ENCODE measurements at places on chromosomes 3 and 15.

GRCh38 chr15:56038015-56038414 lies 44.6 kb upstream of the NEDD4 start:
- no peak for DNase-seq

GRCh38 chr15:73283366-73283962 lies 85.3 kb downstream of the HCN4 start:
- DNase-seq = no peak

DNA sequence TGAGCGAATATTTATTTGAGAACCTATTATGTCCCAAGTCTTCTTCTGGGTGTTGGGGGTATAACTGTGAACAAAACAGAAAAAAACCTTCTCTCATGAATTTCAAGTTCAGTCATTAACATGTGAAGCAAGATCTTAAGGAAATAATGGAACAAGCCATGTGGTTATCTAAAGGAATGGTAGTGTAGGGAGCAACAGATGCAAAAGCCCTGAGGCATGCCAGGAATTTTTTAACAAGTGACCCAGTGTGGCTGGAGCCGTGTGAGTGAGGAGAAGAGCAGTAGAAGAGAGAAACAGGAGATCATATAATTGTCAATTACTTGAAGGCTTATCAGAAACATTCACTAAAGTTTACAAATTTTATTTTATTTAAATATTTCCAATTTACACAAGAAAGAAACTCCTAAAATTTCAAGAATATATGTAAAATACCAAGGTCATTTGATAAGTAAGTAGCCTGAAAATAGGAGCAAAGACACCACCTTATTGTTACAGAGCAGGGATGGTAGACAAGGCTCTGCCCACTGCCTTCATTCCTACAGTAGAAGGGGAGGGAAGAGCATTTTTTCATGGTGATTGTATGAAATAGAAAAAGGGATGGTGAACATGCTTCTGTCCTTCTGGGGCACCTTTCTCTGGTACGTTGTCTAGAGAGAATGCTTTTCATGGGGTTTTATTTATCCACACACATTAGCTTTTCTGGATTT lies 345.1 kb downstream of the PLOD2 start:
- no peak for DNase-seq

GRCh38 chr15:43948691-43949325 lies 122.0 kb downstream of the WDR76 start:
- DNase-seq = no peak

DNA sequence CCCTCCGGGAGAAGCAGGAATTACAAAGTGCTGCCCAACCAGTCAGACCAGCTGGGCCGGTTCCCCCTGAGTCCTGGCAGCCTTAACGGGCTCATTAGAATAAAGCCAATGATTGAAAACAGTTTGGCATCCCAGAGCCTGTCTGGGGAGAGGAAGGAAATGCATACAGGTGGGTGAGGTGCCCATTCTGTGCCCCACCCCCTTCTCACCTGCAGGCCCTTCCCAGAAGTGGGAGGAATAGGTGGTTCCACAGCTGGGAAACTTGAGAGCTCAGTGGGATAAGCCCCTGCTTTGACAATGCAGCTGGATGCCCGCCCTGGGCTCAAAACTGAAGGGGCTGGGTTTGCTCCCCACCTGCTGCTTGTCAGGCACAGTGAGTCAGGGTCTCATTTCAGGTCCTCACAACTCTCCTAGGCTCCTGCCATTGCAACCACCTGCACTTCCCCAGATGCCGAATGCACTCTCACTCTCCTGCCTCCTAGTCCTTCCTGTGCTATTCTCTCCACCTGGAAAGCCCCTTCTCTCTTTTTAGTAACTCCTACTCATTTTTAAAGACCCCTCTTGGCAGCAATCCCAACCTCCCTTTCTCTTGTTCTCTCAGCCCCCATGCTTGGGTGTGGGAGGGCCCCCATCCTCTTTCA lies 5.5 kb upstream of the BUB1B start:
- no peak for DNase-seq

DNA sequence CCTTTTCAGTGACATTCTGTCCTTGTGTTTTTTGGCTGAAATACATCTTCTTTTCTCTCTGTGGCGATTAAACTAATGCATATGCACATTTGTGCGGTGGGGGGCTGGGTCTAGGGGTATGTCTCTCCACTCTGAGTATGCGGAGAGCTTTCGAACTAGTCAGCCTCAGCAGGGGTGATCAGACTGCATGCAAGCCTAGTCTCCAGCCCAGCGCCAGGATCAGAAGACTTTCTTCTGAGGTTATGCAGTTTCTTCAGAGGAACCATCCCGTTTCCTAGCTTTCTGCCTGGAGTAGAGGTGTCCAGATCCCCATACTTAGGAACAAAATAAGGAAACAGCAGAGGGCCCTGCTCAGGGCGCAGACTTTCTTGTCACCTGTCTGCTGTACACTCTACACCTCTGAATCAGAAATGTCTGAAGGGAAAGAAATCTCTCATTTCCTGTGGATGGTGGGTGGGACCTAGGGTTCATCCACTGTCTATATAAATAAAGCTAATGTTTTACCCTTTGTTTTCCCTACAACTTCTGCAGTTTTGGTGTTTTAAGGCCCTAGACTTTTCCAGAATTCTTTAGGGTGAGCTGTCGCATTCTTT lies 230.4 kb downstream of the ABHD5 start:
- DNase-seq = no peak

GRCh38 chr3:111359261-111360030 lies 182.6 kb upstream of the CD96 start:
- DNase-seq = no peak

DNA sequence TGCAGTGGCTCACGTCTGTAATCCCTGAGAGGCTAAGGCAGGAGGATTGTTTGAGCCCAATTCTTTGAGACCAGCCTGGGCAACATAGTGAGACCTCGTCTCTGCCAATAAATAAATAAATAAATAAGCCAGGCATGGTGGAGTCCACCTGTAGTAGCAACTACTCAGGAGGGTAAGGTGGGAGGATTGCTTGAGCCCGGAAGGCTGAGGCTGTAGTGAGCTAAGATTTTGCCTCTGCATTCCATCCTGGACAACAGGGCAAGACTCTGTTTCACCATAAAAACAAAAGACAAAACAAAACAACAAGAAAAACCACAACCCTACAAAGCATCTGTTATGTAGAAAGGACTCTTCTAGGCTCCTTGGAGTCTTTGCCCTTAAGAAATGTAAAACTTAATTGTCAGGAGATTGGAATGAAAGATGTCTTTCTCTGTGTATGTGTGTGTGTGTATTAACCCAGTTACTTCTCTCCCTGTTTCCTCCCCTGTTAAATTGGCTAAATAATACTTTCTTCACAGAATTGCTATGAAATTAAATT lies 9.5 kb downstream of the NECTIN3 start:
- DNase-seq = no peak

GRCh38 chr15:84604826-84605553 lies 4.2 kb downstream of the ZSCAN2 start:
- DNase-seq = no peak

- no peak for DNase-seq
Observed at GRCh38 chr3:40741729-40742128, 217.0 kb downstream of the ZNF621 start.

- no peak for DNase-seq
Observed at GRCh38 chr3:8581806-8582445, 62.7 kb downstream of the SSUH2 start.

GRCh38 chr3:14852058-14852594 lies 33.4 kb downstream of the FGD5 start:
- no peak for DNase-seq

DNA sequence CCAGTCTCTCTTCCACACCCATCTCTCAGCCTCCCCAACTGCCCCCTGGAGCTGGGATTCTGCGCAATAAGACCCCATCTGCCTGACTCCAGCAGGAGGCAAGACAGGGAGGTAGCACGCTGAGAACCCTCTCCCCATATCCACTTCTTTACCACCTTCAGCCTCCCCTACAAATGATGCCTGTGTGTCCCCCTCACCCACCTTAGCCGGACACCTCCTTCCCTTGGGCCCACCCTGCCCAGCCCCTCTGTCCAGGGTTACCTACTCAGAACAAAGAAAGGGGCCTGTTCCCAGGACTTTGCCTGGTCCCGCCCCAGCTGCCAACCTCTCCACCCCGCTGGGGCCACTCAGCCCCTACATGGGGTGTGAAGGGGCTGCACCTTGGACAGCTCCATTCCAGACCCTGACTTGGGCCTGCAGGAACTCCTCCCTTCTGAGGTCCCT lies 40.8 kb upstream of the ATP2B2 start:
- DNase-seq = no peak

DNA sequence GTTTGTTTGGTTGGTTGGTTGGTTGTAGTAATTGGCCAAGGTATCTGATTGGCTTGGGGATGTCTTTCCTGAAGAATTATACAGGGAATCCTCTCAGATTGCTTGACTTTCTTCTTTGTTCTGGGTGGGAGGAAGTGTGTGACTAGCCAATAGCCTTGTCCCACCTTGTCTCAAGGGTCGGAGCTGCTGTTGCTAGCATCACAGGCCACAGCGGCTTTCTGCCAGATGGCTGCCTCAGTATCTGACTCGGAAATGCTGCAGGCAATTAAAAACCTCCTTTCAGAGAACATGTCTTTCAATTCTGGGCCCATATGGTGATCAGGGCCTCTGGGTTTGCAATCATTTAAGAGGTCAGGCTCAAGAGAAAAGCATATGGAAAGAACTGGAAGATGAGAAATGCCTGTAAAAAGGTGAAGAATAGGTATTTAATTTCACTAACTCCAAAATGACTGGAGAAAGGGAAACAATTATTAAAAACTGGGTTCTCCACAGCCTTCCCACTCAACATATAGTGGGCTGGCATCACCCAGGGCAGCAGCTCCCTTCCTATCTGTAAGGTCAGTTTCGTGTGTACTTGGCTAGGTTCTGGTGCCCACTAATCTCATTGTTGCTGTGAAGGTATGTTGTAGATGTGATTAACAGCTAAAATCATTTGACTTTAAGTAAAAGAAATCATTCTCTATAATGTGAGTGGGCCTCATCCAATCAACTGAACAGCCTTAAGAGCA lies 32.4 kb downstream of the TGFBR2 start:
- DNase-seq = no peak

DNA sequence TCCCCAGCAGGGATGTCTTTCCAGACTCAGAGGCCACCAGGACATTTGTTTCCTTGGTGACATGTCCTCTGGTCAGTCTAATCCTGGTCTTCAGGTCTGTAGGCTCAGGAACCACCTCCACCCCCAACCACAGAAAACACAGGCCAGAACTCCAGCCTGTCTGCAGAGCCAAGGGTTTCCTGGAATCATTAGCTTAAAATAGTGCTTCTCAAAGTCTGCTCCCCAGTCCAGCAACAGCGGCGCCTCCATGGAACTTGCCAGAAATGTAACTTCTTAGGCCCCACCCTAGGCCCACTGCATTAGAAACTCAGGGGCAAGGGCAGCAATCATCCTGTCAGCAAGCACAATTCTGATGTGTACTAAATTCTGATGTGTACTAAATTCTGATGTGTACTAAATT lies 20.0 kb downstream of the SLC28A1 start:
- no peak for DNase-seq

- no peak for DNase-seq
Observed at GRCh38 chr15:70186152-70186551, 88.4 kb upstream of the TLE3 start.

DNA sequence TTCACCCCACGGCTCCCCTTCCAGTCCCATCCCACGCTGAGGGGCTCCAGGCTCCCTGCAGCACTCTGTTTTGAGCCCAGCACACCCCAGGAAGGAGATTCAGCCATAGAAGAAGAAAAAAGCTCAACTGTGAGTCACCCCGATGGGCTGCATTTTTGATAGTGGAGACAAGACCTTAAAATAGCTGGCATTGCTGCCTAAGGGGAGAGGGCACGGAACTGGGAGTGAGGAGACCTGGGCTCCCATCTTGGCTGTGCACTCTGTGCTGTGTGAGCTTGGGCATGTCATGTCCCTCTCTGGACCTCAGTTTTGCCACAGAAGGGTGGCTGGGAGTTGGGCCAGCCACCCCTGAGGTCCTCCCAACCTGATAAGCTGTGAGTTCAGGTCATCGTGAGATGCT lies 57.2 kb upstream of the SMAD6 start:
- no peak for DNase-seq

DNA sequence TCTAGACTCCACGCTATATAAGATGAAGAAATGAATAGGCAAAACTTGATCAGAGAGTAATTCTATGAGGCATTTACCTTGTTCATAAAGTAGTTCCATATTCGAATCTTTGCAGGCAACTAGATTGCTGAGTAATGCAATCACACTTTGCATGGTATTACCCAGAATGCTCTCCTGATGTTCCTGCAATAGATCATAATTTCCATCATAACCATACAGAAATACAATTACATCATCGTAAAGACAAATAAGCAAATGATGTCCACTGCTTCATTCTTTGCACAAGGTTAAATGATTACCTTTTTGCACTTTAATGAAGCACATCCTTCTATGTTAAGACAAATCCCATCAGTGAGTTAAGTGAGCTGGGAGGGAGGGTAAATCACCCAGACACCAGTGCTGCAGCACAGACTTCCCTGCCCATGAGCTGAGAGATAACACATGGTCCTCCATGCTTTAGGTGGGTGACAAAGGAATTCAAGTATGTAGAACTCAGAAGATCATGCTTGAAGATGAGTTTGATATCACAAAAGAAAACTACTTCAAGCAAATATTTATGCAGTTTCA lies 366.7 kb downstream of the CTNNB1 start:
- no peak for DNase-seq

DNA sequence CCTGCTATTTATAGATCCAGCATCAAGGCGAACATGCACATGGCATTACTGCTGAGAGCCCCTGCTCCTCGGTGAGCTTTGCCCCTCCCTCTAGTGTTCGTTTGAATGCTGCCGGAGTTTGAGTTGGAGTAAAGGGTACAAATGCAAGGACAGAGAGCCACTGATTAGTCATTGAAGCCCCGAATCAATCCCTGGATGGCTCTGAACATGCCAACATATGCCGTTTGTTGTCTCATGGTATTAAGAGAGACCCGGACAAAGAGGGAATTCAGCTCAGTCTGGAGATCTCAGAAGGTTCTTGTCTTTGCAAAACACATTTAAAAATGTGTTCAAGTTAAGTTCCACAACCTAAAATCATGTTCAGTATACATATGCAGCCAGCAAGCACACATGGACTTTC lies 789.2 kb upstream of the NR2F2 start:
- DNase-seq = no peak

DNA sequence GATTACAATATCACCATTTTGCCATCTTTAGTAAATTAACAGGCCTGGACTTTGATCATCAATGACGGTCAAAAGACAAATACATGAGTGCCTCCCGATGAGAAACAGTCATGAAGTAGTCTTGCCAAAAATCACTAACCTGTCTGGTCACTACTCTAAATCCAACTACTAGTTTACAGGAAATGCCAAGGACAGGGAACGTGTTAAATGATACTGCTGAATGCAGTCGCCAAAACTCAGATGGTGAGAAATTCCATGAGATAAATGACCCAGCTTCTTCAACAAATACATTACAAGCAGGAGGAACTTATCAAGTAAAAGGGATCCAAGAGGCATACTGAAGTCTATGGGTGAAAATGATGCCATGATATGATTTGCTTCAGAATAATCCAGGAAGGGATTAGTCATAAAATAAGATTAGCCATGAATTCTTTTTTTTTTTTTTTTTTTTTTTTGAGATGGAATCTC lies 35.8 kb upstream of the ATP13A3 start:
- no peak for DNase-seq

GRCh38 chr3:11159421-11159904 lies 5.2 kb downstream of the HRH1 start:
- DNase-seq = no peak

GRCh38 chr3:123424999-123425712 lies 23.7 kb downstream of the ADCY5 start:
- no peak for DNase-seq
